Umbilical cord (tissue), 2 donors: ENCODE measurements at places on chromosomes 3 and 15. TPM values are rescaled to one million over a fixed set of nuclear protein-coding genes. Genes with fewer than 3 reads are reported as not detected.

Gene SLC38A3
- not detected for total RNA-seq

Gene COL6A5
- total RNA-seq: 3.6 TPM

Gene FAM81A
- 4.3 TPM for total RNA-seq

Gene SAXO2
- total RNA-seq: 2.4 TPM

Gene GREM1
- 3.6 TPM for total RNA-seq

Gene MUC20
- total RNA-seq: 5.8 TPM

Gene GOLGA8Q
- 7.2 TPM for total RNA-seq

Gene ITPKA
- 24.1 TPM for total RNA-seq

Gene FBXW12
- 6.0 TPM for total RNA-seq

Gene TRPM1
- 6.0 TPM for total RNA-seq

Gene CDHR4
- total RNA-seq: not detected

Gene ELP6
- total RNA-seq: 11.3 TPM

Gene KATNBL1
- 91.2 TPM for total RNA-seq

- DNase-seq: no peak
These were observed 14.8 kb upstream of the RBP2 start for GRCh38 chr3:139491027-139491700.

- no peak for DNase-seq
These were observed 678.6 kb downstream of the MECOM start for GRCh38 chr3:168984872-168985271.

GRCh38 chr3:133753779-133754164, 7.6 kb downstream of the TF start:
- no peak for DNase-seq

GRCh38 chr3:149114458-149114857, 15.0 kb upstream of the HPS3 start:
- DNase-seq: no peak

- DNase-seq: no peak
These were observed 13.3 kb upstream of the PLSCR1 start for GRCh38 chr3:146557745-146558144.

DNA sequence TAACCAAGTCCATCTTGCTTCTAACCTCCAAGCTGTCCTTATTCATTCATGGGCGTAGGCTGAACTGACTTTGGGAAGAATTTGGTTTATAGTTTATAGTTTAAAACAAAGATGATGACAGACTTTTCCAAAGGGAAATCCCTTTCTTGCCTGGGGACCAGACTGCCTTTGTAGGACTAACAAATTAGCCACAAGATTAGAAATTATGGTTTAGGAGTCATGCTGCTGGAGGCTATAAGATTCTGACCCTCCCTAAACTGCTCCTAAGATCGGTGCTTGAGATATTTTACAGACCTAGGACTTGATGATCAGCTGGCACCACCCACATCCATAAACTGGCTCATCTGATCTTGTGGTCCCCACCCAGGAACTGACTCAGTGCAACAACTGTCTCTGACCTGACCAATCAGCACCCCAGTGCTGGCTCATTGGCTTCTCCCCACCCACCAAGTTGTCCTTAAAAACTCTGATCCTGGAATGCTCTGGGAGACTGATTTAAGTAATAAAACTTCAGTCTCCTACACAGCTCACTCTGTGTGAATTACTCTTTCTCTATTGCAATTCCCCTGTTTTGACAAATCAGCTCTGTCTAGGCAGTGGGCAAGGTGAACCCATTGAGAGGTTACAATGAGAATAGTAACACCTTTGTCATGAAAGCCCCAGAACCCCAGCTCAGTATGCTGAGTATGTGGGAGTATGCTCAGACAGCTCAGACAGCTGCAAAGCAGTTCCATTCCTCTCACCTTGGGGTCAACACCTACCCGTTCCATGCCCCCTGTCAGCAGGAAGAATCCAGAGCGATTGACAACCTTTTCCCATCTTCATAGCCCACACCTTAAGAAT, 51.6 kb upstream of the C15orf39 start:
- DNase-seq: peak; percentile 74

GRCh38 chr15:45089712-45090373, 24.1 kb downstream of the DUOX2 start:
- peak; percentile 94 for DNase-seq

DNA sequence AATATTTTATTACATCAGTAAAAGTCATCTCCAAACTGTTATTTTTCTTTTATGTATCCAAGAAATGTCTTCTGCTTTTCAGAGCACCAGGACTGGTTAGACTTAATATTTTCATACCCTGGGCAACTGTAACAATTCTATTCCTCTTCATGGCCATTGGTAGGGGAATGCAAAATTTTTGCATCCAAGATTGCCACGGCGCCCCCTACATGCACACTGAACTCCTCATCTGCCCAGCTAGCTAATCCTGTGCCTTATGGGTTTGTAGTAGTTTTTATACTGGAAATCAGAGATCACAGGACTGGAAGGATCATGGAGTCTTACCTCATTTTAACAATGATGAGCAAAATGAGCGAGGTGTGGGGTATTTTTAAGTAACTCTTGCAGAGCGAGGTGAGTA, 74.2 kb downstream of the CRTC3 start:
- no peak for DNase-seq

GRCh38 chr3:105755121-105755886, 113.5 kb downstream of the CBLB start:
- no peak for DNase-seq

DNA sequence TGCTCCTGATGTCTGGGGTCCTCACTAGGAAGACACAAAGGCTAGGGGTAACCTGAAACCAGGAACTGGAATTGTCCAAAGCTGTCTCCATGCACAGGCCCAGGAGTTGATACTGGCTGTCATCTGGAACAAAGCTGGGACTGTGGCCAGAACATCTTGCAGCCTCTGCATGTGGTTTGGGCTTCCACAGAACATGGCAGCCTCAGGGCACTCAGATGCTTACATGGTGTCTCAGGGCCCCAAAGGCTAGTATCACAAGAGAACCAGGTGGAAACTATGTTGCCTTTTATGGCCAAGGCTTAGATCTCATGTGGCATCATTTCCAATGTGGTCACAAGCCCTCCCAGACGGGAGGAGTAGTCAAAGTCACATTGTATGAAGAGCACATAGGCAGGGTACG, 335.2 kb upstream of the TRIM42 start:
- DNase-seq: no peak

- no peak for DNase-seq
These were observed 12.1 kb downstream of the CHSY1 start for GRCh38 chr15:101239724-101240136.

GRCh38 chr15:27865323-27865922, 233.7 kb downstream of the OCA2 start:
- no peak for DNase-seq

GRCh38 chr15:40290918-40291574, 8.2 kb upstream of the ANKRD63 start:
- DNase-seq: peak; percentile 79

DNA sequence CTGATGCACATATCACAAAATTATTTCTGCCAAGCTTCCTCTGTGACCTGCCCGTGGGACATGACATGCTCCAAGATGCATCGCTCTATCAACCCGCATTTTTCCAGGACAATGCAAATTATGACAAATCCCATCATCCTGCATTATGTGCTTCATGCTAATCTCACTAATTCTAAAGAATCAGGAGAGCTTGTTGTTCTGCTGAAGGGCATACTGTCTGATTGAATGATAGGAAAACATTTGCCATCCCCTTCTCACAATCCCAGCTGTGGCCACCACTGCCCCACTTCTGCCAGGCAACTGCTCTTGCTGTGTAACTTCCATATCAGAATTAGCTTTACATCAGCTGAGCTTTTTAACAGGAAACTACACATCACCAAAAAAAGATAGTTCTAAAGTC, 203.5 kb upstream of the NANOGP8 start:
- no peak for DNase-seq

DNA sequence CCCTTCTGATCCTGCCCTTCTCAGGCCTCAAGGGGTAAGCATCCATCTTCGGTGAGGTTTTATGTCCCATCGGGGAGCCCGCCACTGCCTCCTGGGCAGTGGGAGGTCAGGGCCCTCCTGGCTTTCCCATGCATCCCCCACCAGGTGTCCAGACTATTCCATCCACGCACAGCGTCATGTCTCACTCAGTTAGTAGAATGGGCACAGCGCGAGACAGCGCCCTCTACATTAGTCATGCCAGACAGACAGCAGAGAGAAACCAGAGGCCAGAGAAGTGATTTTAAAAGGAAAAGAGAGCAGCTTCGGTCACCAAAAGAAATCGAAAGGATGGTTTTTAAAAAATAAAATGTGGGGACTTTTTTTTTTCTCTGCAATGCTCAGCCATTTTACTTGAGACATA, 49.8 kb downstream of the ZDHHC3 start:
- DNase-seq: no peak

DNA sequence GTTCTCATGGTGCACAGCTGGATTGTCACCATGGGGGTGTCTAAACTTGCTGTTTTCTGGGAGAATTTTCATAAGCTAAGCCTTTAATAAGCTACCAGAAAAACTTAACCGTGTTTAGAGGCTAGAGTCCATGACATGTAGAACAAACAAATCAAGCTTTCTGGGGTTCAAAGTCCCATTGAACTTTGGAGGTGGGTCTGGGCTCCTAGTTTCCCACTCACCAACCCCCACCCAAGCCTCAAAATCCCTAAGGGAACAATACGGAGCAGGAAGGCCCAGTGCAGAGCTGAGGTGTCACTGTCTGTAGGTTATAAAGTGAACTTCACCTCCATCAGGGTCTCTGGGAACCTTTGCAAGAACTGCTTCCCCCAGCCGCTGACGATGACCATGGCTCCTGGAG, 25.5 kb downstream of the RTP1 start:
- DNase-seq: no peak

DNA sequence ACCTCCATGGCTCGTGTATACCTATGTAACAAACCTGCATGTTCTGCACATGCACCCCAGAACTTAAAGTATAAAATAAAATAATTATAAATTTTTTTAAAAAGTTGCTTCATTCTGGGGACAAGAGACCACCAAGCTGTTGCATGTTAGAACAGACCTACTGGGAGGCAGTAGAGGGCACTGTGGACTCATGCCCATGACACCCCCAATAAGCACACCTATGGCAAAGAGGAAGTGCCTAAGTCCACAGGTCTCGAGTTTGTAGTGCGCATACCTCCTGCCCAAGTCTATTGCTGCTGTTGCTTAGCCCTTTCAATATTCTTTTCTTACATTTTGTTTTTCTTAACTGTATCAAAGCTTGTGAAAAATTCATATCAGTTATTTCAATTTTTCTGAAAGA, 267.9 kb upstream of the THBS1 start:
- no peak for DNase-seq

- no peak for DNase-seq
These were observed 24.7 kb downstream of the GOLGA6L2 start for GRCh38 chr15:23422099-23422945.

GRCh38 chr3:153103406-153103945, 58.5 kb upstream of the RAP2B start:
- DNase-seq: no peak

GRCh38 chr3:154121701-154122551, 736 bp downstream of the ARHGEF26 start:
- peak; percentile 43 for DNase-seq

- no peak for DNase-seq
These were observed 8.1 kb upstream of the VPS39 start for GRCh38 chr15:42215913-42216829.

- no peak for DNase-seq
These were observed 115.1 kb downstream of the TAFA4 start for GRCh38 chr3:68817243-68817642.
